ENCODE measurements at places on chromosomes 3 and 15.

DNA sequence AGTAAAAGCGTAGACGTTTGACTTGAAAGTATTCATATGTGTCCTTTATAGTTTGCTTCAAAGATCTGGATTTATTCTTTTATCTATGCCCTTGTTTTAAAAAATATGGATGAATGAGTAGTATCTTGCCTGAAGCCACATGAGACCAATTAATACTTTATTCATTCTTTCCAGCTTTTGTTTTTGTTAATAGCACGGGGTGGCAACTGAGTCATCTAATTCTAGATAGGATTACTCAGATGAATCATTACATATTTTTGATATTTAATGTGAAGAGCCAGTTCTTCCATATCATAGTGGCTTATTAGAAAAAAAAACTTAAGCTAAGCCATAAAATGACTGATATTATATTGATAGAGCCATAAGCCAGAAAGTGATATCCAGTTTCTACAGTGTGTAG, 121.9 kb downstream of the BBX start:
- DNase-seq = no peak

- no peak for DNase-seq
Observed at GRCh38 chr3:171561596-171562323, 101.6 kb upstream of the TNIK start.

GRCh38 chr3:123816673-123817207, 67.4 kb downstream of the MYLK start:
- no peak for DNase-seq

GRCh38 chr3:57892423-57892822, 115.8 kb upstream of the FLNB start:
- DNase-seq = no peak

DNA sequence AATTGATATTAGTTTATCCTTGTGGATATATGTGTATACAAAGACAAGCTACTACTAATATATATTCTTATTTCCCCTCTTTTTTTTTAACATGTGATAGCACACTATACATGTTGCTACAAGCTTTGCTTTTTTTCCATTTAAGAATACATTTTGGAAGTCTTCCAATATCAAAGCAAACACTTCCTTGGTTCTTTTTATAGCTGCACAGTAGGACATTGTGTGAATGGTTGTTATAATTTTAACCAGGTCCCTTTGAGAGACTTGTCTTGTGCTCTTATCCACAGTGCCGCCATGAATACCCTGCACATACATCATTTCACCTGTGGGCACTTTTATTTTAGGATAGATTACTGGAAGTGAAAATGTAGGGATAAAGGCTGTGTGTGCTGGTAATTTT, 88.7 kb downstream of the CACNA2D3 start:
- DNase-seq = no peak

DNA sequence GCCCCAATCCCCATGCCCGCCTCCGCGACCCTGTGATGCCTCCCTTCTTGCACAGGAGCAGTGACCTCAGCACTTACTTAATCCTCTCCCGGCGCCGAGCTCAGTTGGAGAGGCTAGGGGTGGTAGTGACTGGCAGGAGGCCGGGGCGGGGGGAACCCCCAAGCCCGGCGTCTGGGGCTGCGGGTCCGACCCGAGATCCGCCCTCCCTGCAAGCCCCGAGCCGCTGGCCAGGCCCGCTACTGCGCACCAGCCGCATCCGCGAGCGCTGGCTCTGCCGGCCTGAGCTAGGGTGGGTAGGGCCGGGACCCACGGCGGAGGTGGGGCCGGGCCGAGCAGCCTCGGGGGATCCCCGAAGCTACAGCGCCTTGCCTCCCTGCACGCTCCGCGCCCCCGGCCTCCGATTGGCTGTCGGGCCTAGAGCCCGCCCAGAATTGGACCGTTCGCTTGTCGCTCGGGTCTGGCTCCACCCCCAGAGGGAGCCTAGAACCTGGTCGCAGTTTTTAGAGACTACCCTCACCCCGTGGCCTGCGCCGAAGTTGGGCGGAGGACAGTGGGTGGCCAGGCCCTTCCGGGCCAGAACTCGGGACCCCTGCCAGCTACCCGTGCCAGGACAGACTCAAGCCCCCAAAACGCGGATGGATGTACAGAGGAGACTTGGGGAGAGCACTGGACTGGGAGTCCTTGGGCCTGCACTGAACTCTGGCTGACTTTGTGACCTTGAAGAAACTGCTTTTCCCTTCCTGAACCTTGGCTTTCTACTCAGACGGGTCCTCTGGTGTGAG, at the start of gene C3orf18:
TSS of gene C3orf18 (minus strand) at position 362 of the 782 bp plus-strand sequence. CDS start 2,048 bp downstream, outside the sequence.
- DNase-seq = peak; percentile 89

GRCh38 chr3:25555695-25556437, 108.8 kb downstream of the TOP2B start:
- no peak for DNase-seq

GRCh38 chr3:12574661-12575060, 17.8 kb downstream of the MKRN2 start:
- no peak for DNase-seq

- DNase-seq = no peak
Observed at GRCh38 chr3:101391413-101391950, 71.1 kb upstream of the IMPG2 start.

GRCh38 chr3:37511463-37511920, 337.1 kb upstream of the LRRFIP2 start:
- no peak for DNase-seq

DNA sequence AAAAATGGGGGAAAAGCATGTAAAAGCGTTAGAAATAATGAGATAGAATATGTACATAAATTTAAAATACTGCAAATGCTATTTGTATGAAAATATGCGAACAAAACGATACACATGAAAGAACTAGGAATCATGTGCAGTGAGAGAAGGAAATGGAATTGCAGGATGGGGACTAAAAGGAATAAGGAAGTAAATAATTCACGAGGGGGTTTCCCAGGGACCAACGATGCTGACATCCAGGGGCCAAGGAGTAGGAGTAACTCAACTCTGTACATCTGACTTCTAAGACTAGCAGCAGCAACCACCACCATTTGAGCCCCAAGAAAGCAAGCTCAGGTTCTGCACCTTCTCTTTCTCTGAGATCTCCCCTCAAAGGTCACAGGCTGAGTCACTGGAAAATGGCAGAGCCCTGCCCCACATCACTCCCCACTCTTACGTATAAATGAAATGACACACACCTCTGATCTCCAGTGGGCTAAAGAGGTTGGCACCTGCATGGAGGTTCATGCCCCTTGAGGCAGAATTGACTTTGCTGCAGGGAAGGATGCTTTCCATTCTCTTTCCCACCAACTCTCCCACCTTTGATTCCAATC, 100.0 kb upstream of the DLG1 start:
- DNase-seq = peak; percentile 24

DNA sequence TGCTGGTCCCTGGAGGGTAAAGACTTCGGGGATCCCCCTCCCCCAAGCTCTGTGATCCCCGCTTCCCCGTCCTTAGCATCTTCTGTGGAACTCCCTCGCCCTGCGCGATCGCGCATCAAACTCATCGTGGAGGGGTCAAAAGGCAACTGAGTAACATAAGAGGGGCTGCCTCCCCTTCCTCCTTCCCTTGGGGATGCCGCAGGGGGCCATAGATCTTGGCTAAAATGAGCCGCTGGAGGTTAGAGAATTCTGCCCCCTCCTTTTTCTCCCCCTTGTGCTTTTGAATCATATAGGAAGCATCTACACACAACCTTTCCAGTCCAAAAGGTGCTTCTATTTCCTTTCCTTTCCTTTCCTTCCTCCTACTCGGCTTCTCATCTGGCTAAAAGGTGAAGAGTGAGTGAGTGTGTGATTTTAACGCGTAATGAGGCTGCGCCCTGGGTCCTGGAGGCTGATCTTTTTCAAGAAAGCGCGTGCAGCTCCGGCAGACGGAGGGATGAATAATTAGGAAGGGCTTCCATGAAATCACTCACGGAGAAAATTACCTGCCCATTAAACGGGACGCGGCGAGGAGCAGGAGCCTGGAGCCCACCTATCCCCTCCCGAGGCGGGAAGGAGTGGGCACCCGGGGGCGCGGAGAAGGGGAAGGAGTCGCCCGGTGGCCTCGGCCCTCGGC, 831 bp upstream of the ROBO2 start:
- DNase-seq = no peak

- no peak for DNase-seq
Observed at GRCh38 chr3:138371070-138371965, 22.9 kb downstream of the MRAS start.

DNA sequence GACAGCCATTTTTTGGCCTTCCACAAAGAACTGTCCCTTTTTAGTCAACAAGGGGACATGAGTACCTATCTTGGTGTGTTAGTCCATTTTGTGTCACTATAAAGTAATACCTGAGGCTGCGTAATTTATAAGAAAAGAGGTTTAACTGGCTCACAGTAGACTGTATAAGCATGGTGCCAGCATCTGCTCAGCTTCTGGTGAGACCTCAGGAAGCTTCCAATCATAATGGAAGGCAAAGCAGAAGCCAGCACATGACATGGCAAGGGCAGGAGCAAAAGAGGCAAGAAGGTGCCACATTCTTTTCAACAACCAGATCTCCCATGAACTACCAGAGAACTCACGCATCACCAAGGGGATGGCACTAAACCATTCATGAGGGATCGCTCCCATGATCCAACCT, 66.1 kb upstream of the VGLL4 start:
- DNase-seq = no peak

DNA sequence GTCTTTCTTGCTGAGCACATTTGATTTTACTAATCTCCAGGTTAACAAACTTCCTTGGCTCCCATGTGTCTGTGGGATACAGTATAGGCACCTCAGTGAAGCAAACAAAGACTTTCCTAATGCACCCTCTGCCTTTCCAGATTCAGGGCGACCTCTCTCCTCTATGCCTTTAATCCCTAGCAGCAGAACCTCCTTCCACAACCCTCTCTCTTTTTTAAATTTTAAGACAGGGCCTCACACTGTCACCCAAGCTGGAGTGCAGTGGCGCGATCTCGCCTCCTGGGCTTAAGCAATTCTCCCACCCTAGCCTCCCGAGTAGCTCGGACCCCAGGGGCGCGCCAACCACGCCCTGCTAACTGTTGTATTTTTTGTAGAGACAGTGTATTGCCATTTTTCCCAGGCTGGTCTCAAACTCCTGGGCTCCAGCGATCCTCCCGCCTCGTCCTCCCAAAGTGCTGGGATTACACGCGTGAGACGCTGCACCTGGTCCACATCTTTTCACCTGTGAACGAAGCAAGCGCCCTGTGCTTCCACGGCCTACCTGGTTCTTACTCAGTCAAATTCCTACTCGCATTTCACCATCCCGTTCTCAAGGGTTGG, 1.7 kb upstream of the HACD3 start:
- no peak for DNase-seq

All from stimulated activated CD4-positive, alpha-beta T cell treated with anti-CD3 and anti-CD28 coated beads, TNF-alpha, amount 100 ng/mL, for 24 hours (primary cell).